ENCODE measurements at places on chromosomes 5 and 9.

- DNase-seq: no peak
Measured at GRCh38 chr5:139287890-139288635, 5.5 kb upstream of the MATR3 start.

GRCh38 chr5:84372066-84372695, 12.5 kb downstream of the EDIL3 start:
- no peak for DNase-seq

DNA sequence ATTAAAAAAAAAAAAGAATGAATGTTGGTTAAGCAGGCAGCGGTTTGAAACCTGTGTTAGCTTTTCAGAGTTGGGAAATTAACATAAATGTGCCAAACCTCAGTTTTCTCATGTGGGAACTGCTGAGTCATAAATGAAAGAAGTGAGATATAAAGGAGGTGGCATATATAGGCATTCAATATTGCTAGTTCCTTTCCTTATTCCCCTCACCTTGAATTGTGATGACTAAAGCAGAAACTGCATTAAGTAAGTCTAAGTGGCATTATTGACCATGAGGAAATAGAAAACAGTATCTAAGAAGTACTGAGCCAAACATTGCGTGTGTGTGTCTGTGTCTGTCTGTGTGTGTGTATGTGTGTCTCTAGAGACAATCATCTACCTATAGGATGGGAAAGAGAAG, 691.2 kb downstream of the TLR4 start:
- DNase-seq: no peak

GRCh38 chr5:110288766-110289511, 437.5 kb downstream of the TMEM232 start:
- DNase-seq: no peak

Data from stimulated activated CD4-positive, alpha-beta T cell treated with anti-CD3 and anti-CD28 coated beads, Interleukin-2, amount 100 ng/mL, for 48 hours (primary cell).